ENCODE measurements at places on chromosomes 6 and 20.

- no peak for DNase-seq
These were observed 47.1 kb upstream of the TBC1D7 start for GRCh38 chr6:13375360-13375878.

DNA sequence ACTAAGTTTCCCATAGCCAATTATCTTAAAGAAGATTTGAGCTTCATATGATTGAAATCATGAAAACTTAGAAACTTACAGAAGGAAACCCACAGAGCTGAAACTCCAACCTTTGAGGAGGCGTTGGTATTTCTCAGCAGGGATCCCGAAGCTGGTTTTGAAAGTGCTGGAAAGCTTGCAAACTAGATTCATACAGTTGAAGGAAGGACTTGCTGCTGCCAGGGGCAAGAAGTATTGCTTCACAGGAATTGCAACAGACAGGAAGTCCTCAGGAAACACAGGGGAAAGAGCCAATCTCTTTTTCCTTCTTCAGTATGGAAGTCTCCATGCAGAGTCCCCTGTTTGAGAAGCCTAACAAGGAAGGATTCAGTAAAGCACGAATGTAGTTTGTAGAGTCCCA, 419.7 kb downstream of the CD109 start:
- no peak for DNase-seq

DNA sequence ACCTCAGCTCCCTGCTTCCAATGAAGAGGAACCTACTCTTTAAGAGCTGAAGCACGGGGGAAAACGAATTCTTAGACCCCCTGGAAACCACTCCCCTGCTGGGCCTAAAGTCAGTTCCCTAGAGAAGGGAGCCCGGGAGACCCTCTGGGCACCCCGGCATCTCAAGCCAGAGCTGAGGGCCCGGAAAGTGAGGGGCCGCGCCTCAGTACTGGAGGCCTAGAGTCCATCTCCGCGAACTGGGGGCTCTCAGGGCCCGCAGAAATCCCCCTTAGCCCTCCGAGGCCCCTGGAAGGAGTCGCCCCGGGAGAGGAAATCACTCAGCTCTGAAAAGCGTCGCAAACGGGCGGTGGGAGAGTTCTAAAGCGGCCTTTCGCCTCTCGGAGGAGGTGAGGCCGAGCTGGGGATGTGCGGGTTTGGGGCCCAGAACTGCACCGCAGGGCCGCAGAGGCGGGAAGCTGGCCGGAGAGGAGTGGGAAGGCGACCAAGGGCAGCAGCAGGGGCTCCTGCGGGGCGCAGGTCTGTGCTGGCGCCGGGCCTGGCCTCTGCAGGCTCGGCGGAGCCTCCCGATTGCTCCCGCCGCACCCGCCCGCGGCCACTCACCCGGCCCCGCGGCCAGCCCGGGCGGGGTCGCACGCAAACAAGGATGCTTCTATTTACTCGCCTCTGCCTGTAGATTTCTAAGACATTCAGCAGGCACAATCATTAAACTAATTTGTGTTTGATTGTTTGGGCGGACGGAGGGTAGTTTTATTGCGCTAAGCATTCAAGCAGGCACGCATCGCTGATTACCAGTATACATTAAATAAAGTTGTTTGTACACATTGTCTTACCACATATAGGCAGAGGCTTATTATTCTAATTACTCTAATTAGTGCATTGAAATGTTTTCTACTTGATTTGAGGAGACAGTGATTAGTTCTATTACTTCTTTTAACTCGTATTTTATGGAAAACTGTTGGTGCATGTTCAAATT, 9.2 kb downstream of the POU3F2 start:
- no peak for DNase-seq

DNA sequence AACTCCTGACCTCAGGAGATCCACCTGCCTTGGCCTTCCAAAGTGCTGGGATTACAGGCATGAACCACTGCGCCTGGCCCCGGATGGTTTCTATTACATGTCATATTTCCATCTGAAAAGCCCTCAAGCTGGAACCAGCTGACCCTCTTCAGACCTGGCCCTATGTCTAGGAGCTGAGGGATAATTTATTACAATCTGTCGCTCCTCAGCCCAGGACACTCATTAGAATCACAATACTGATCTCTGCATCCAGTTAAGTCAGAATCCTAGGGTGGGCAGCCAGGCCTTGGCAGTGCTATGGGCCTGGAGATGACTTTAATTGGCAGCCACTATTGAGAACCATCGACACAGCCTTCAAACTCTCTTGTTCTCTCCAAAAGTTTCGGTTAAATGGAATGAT, 162.6 kb upstream of the SNX9 start:
- DNase-seq: no peak

GRCh38 chr6:131510591-131510990, 62.4 kb upstream of the ARG1 start:
- DNase-seq: no peak

GRCh38 chr6:24788031-24788665, 10.6 kb downstream of the ARMH2 start:
- DNase-seq: no peak

DNA sequence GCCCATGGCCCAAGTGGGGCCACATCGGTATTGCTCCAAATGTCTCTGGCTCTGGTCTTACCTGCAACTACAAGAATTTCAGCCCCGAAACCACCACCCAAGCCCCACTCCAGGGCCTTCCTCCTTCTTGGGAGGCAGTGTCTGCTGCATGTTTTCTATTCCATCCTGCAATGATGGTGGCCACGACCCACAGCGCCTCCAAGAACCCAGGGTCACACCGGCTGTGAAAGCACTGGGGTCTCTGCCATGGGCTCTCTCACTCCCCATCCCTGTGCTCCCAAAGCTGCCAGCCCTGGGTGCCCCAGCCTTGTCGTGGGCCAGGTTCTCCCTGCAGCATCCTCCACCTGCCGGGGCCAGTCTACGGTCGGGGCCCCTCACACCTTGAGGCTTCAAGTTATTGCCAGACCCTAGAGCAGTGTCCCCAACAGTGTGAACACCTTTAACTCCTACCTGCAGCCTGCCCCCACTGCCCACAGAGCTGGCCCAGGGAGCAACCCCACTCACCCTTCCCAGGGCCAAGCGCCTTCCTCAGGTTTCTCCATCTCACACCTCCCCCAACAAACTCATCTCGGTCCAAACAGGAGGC, 115.4 kb downstream of the JPH2 start:
- DNase-seq: no peak

GRCh38 chr6:136014454-136015437, 163.2 kb downstream of the PDE7B start:
- DNase-seq: peak; percentile 97

GRCh38 chr6:5471637-5472398, 210.5 kb downstream of the FARS2 start:
- DNase-seq: no peak

DNA sequence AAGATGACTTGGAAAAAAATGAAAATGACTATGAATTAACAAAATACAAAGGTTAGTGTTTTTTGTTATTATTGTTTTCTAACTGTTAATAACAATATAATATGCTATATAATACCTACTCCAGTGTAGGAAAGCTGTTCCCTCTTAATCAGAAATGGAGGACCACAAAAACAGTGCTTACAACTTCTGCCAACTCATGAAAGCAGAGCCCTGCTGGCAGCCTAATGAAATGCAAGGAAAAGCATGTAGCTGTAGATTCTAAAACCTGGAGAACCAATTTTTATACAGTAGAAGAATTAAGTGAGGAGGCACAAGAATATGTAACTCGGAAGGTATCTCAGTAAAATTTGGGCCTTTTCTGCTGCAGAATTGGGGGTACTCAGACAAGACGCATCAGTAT, 29.4 kb downstream of the PHIP start:
- peak; percentile 65 for DNase-seq

- no peak for DNase-seq
These were observed 5.9 kb downstream of the TBX18 start for GRCh38 chr6:84758486-84758885.

- no peak for DNase-seq
These were observed 78.3 kb downstream of the SCAND1 start for GRCh38 chr20:35876033-35876320.

DNA sequence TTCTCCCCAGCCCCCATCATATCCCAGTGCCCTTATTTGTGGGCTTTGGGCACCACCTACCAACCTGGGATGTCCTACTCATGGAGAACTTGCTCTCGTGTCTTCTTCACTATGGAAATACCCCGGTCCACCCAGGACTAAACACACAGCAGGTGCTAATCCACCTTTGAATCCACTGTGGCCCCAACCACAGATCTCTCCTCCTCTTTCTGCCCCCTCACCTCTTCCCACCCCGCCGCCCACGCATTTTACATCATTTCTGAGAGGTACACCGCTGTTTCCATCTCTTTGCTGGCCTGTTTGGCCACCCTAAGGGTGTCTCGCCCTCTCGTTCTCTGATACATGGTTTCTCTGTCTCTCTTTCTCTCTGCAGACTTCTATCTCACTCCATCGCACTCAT, 82.5 kb upstream of the CTNNBL1 start:
- DNase-seq: no peak

- no peak for DNase-seq
These were observed 1.3 kb downstream of the ZNF76 start for GRCh38 chr6:35260591-35261570.

- DNase-seq: no peak
These were observed 243.1 kb downstream of the DLL1 start for GRCh38 chr6:170047823-170048222.

- no peak for DNase-seq
These were observed 42.8 kb downstream of the CDC5L start for GRCh38 chr6:44430326-44430725.

- peak; percentile 23 for DNase-seq
These were observed 38.1 kb downstream of the BICRAL start for GRCh38 chr6:42819803-42820511.

DNA sequence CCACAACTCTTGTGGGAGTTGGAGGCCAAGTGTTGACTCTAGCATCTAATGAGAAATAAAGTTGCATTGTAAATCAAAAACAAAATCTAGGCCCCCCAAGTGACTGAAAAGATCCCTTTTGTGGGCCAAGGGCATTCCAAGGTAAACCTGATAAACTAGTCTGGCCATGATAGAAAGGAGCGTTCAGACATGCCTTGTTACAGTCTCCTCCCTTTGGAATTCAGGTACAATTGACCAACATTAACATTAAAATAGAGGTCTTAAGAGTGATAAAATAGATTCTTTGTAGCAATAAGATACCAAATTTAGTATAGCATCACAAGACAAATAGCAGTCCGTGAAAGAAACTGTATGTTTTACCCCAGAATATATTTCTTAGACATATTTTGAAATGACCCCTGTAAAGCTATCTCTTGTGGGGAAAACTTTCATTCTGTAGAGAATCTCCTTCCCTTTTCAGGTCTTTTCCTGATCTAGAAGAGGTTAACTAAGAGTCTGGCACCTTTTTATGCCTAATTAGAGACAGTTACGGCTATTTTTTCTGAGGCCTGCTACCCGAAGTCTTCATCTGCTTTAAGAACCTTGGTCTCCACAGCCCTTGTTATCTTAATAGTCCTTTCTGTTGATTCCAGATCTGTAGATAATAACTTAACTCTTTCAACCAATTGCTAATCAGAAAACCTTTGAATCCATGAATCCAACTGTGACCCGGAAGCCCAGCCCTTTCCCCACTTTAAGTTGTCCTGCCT, 495.4 kb upstream of the MMS22L start:
- no peak for DNase-seq

DNA sequence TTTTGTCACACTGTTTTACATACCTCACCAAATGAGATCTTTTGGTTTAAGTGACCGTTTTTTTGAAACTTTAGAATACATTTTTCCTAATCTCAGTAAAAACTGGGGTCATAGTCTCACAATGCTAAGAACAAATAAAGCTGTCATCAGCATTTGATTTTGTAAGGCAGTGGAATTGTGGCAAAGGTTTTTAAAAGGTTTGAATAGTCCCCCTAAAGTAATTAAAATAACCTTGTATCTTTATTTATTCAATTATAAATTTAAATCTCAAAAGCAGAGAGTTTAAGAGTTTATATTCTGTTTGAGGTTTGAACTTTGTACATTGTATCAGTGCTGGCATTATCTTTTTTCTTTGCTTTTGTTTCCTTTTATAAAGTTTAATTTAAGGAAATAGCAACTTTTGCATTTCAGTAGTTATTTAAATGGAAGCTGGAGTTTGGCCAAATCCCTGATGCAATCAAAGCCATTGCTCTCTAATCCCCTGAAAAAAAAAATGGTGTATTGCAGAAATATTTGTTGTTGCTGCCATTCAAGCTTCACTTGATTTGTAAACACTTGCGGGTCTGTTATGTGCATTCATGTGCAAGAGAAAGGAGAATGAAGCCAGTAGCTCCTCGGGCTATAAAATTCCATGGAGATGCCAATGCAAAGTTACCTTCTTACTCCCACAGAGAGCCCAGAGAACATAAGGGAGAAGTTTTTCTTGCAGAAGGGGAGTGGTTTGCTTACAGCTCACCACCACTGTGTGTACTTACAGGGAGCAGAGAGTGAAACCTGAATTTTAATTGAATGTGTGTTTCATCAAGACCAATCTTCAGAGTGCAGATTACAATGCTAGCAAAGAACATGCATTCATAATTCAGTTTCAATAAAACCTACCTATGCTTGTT, 391.8 kb downstream of the ARHGAP18 start:
- peak; percentile 70 for DNase-seq

DNA sequence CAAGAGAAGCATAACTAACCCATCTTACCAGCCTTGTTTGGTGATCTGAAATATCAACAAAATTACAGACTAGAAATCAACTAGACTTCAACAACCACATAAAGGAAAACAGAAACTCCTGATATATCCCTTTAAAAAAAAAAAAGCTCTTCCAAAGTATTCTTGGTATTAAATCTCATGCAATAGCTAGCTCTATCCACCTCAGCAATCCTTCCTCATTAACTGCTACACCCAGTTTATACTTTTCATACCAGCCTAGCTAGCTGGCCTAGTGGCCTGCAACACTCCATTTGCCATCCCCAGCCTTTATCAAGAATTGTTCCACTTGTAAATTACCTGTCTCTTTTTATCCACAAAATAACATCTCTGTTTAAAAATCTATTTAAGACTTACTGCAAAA, 69.0 kb downstream of the BACH2 start:
- DNase-seq: peak; percentile 6

DNA sequence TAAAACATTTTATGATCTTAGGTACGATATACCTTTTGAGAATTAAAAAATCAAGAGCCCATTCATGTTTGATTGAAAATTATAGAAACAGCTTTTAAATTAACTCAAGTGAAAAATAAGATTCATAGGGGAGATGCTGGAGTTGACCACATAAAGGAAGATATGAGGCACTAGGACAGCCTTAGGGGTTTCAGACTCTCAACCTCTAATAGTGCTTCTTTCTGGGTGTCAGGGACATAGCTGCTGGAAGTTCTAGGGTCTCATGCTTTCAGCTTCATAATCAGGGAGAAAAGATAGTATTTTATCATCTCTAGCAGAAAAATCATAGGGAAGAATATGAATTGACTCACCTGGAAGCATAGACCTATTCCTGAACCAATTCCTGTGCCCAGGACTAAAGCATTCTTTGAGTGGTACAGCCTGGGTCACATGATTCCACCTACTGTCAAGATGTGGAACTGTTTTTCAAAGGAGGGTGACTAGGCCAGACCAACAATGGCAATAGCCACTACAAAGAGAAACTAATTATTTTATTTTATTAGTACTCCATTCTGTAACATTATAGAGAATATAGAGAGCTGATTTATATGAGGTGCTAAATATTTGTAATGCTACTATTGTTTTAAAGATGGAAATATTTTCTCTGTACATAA, 27.8 kb upstream of the CENPW start:
- peak; percentile 10 for DNase-seq

All from SK-MEL-5 (cell line).